Kidney (tissue), 22 donors: ENCODE measurements at places on chromosomes 7 and 10. TPM values are rescaled to one million over a fixed set of nuclear protein-coding genes. Genes with fewer than 3 reads are reported as not detected.

The PLXNA4 gene
- 0.17 TPM for polyA plus RNA-seq

The PAPSS2 gene
- 23.5 TPM for polyA plus RNA-seq

The COG5 gene
- polyA plus RNA-seq: 8.6 TPM

The RPEL1 gene
- not detected for polyA plus RNA-seq

The PCDH15 gene
- polyA plus RNA-seq: 1.5 TPM

The WIPF3 gene
- polyA plus RNA-seq: 3.8 TPM

The ARHGAP22 gene
- polyA plus RNA-seq: 0.62 TPM

The AKR1C8 gene
- polyA plus RNA-seq: not detected

The VGF gene
- 2.2 TPM for polyA plus RNA-seq

The COL26A1 gene
- 3.5 TPM for polyA plus RNA-seq
